ENCODE measurements at places on chromosomes 7 and 10.

GRCh38 chr7:30422922-30423321 lies 55.7 kb downstream of the NOD1 start:
- peak; percentile 28 for DNase-seq

DNA sequence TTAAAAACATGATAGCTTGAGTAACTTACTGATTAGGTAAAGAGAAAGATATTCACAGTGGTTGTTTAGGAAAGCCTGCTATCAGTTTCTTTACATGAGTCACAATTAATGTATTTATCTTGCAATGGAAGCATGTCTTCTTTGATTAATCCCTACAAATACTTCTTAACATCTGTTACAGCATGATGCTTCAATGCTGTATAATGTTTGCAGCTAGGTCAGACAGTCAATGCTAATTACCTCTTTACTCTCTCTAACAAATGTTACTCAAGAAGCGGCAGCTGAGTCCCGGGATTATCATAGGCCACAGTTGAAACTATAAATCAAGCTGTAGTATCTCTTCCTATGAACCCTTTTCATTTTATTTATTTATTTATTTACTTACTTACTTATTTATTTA lies 33.2 kb downstream of the ACBD5 start:
- no peak for DNase-seq

DNA sequence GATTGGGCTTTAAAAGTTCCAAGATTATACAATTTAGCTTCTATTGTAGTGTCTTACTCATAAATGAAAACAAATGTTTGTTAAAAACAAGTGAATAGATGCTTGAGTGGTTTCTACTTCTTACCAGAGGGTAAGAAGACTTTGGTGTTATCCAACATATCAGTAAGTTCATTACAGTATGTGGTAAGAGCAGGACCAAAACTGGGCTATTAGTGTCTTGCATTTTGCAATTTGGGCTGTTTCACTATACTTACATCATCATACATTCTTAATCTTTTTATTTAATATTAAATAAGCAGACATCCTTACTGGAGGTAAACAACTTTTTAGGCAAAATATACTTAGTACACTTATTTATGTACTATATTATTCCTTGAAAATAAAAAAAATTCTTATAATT lies 248.4 kb upstream of the HGF start:
- DNase-seq, result no peak

DNA sequence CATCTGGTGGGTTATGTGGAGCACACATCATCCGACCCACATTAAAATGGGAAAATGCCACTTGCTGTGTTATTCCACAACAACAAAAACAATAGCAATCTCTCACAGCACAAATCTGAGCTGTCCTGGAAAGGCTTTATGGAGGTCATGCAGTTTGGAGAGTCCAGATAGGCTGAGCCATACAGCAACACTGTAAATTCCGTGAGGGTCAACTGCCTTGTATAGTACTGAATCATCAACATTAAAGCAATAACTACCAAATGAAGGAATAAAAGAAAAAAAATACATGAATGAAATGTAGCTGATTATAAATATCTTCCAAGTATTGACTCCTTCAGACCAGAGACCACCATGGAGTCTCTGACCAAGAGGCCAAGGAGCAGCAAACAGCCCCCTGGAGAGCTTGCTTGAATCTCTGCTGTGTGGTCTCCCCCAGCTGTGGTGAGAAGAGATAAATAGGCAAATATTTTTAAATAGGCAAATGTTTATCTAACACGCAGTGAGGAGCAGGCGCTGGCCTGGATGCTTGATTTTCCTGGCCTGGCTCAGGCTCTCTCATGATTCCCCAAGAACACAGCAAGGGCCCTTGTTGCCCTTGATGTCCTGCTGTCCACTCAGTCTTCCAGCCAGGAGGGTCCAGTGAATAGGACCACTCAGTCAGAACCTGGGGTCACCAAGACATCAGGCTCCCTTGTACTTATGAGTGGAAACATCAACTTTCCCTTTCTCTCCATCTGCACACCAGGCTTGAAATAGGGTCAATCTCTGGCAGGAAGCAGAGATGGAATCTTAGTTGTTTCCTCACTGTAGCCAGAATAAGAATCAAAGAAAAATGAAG lies 1021.3 kb downstream of the XPNPEP1 start:
- no peak for DNase-seq

- no peak for DNase-seq
Measured at GRCh38 chr7:96052860-96053470, 268.9 kb downstream of the SLC25A13 start.

Measured in mesenteric fat pad (tissue), 1 donor.